H1 (cell line): ENCODE measurements at places on chromosomes 5 and 9. TPM values are rescaled to one million over a fixed set of nuclear protein-coding genes. Genes with fewer than 3 reads are reported as not detected.

- no peak for DNase-seq
Observed at GRCh38 chr5:166719991-166720390, 1571.5 kb upstream of the WWC1 start.

Gene PCDHGA3
- 0.25 and 0.39 TPM in 2 replicates for total RNA-seq

- DNase-seq: no peak
Observed at GRCh38 chr5:154103233-154103632, 64.5 kb downstream of the MFAP3 start.

DNA sequence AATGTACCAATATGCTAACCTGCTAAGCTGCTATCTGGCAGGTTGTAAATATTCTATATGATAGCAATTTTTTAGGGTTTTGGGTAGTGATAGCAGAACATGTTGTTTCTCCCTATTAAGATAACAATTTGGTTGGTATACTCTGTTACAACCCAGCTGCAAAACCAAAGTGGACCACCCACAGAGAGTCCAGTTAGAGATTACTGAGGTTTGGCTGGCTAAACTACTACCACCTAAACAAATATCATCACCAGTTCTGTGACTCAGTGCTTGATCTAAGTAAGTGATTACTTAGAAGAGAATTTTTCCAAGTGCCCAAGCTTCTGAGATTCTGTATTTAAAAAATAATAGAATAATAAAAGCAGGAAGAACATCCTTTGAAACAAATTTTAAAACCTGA is 72.3 kb downstream of the XRCC4 start:
- no peak for DNase-seq

- DNase-seq: peak; percentile 46
Observed at GRCh38 chr5:850511-851006, at the start of gene ZDHHC11. TSS of gene ZDHHC11 (minus strand) at chr5:850986. CDS start at chr5:850602, 384 bp downstream.

Gene BSPRY
- 5.5 and 6.5 TPM in 2 replicates for total RNA-seq
